ENCODE measurements at places on chromosomes 2 and 18.
A peak's percentile ranks its signal among the peaks of the same experiment; 100 is the strongest.

DNA sequence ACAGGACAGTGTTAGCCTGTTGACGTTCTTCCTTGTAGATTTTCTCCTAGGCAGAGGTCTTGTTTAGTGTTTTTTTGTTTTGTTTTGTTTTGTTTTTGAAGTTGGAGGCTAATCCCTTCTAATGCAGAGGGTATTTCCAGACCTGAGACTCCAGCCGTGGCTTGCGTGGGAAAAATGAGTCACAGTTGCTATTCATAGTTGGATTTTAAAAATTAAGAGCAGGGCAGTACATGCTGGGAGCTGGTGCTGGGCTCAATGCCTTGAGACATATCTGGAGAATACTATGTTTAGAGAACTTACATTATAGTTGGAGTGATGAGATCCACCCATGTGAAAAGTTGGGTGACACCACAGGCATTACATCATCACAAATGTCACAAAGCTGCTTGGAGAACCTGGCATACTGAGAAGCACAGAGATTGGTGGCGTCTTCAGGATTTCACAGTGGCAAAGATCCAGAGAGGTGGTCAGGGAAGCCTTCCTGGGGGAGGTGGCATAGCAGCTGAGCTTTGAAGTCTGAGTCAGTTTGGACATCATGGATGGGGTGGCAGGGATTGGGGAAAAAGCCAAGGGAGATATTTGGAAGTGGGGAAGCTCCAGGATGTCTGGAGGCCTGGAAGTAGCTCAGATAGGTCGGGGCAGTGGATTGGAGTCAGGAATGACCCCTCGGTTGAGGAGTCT is 249.4 kb downstream of the LOXHD1 start:
- no peak for DNase-seq

- no peak for DNase-seq
These were observed 67.0 kb downstream of the SFXN5 start for GRCh38 chr2:73004466-73004865.

DNA sequence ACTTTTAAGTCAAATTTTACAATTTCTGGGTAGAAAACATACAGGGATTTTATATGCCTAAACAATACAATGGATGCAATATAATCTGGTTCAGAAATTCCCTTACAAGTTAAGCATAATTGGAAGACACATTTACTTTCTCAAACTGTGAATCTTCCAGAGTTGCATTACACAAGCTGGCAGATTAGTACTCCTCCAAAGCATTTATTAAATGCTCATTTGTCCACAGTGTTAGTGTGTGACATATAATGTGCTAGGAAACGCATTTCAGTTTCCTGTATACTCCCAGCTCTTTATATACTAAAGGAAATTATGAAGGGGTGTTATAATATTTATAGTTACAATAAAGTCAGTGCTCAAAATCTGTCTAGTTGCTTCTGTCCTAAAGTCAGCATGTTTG is 239.0 kb upstream of the FIGN start:
- no peak for DNase-seq

- DNase-seq: peak; percentile 40
These were observed 82.1 kb downstream of the HS6ST1 start for GRCh38 chr2:128236491-128237035.

DNA sequence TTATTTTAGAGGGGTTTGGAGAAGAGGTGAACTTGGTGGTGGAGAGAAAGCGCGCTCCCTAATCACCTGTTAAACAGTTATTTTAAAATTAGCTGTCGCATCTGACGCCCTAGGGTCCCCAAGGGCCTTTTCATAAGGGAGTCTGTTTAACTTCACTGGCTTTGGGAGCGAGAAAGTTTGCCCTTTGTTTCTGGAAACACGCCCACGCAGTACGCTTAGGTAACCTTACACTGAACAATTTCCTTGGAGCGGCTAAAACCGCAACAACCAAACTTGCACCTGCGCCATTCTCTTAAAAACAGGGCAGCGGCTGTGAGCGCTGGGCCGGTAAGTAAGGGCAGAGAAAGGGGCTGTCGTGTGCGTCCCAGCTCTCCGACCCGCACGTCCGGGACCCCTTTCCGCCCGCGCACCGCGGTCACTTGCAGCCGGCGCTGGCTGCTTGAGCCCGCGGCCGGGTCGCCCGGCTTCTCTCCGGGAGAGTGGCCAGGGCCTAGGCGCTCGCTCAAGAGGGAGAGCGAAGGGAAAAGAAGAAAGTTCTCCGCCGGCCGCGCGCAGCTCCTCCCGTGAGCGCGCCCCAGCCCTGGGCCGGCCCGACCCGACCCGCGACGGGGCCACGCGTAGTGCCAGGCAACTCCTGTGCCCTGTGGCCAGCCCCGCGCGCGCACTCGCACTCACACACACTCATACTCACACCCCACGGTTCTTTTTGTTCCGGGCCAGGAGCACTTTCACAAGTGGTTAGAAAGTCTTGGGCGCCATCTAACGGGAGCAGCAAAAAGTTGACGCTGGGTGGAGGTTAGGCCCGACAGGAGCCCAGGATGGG is 19.2 kb downstream of the POU3F3 start:
- DNase-seq: no peak

All from HS-27A (cell line).